Breast epithelium (tissue), 4 donors: ENCODE measurements at places on chromosomes 4 and X. TPM values are rescaled to one million over a fixed set of nuclear protein-coding genes. Genes with fewer than 3 reads are reported as not detected.

GRCh38 chr4:18209448-18209847 lies 187.9 kb upstream of the LCORL start:
- no peak for DNase-seq
- H3K27me3 ChIP-seq, result no peaks in the 10 kb centered on the region
- no peak overlapping the region for H3K27ac ChIP-seq
- no peaks in the 10 kb centered on the region for H3K4me1 ChIP-seq
- no peaks in the 10 kb centered on the region for H3K36me3 ChIP-seq

- H3K4me1 ChIP-seq, result no peaks in the 10 kb centered on the region
- no peaks in the 10 kb centered on the region for H3K27me3 ChIP-seq
- H3K36me3 ChIP-seq, result no peaks in the 10 kb centered on the region
- no peak for DNase-seq
Observed at GRCh38 chr4:154368060-154368459, 123.5 kb downstream of the DCHS2 start.

The PPEF2 gene
- total RNA-seq, result not detected

The MAML3 gene
- total RNA-seq, result 16.8 TPM

- H3K36me3 ChIP-seq, result no peaks in the 10 kb centered on the region
- H3K27me3 ChIP-seq, result no peaks in the 10 kb centered on the region
- no peak for DNase-seq
- H3K4me1 ChIP-seq, result no peaks in the 10 kb centered on the region
Observed at GRCh38 chr4:179605196-179605595, 2163.0 kb upstream of the AGA start.
